WTC11 (cell line): ENCODE measurements at places on chromosomes 7 and 10.

DNA sequence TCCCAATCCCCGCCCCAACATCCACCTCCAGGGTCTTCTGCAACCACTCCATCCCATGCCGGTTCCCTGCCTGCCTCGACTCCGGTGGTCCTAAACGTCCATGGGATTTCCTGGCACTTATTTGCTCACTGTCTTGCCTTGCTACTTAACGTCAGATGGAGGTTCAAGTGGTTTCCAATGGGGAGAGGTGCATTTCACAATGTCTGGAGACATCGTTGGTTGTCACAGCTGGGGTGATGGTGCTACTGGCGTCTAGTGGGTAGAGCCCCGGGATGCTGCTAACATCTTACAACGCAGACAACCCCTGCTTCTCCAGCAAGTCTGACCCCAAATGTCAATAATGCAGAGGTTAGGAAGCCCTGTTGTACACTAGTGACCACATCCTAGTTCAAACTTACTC, 82.9 kb upstream of the ANLN start:
- DNase-seq = no peak

DNA sequence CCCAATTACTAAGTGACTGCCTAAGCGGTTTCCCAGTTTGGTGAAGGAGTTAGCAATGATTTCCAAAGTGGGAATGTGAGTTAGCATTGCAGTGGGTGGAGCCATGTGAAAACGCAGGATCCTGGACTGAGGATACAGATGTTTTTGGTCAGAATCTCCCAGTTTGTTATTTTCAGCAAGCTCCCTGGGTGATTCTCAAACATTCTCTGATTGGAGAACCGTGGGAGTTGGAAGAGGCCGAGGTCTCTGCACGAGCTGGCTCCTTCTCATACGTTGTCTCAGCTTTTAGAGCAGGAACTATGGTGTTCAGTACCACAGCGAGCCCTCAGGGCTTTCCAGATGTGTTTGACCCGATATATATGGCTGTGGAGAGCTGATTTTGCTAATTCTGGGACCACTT, 396.5 kb upstream of the NPVF start:
- DNase-seq = no peak

GRCh38 chr7:135815033-135815432, 66.4 kb upstream of the FAM180A start:
- no peak for DNase-seq

- no peak for DNase-seq
These were observed 68.6 kb downstream of the SRI start for GRCh38 chr7:88151119-88151790.

- no peak for DNase-seq
These were observed 29.0 kb upstream of the IL6 start for GRCh38 chr7:22697876-22698606.

- no peak for DNase-seq
These were observed 196.9 kb upstream of the RHOBTB1 start for GRCh38 chr10:61140765-61141392.

DNA sequence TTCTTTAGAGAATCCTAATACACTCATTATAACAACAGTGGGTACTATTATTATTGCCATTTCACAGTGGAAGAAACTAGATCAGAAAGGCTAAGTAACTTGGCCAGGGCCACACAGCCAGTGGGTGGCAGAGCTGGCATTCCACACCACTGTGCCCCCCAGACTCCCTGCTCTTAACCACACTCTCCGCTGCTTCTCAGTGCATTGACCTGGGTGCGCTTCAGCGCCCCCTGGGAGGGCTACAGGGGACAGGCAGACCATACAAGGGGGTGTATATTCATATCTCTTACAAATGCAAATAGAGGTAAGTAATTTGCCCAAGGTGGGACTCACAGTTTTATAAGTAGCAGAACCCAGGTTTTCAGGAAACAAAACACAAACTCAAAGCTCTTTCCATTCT, 77.0 kb upstream of the NMT2 start:
- peak; percentile 45 for DNase-seq

GRCh38 chr7:150874401-150875198, 22.3 kb downstream of the AOC1 start:
- no peak for DNase-seq

DNA sequence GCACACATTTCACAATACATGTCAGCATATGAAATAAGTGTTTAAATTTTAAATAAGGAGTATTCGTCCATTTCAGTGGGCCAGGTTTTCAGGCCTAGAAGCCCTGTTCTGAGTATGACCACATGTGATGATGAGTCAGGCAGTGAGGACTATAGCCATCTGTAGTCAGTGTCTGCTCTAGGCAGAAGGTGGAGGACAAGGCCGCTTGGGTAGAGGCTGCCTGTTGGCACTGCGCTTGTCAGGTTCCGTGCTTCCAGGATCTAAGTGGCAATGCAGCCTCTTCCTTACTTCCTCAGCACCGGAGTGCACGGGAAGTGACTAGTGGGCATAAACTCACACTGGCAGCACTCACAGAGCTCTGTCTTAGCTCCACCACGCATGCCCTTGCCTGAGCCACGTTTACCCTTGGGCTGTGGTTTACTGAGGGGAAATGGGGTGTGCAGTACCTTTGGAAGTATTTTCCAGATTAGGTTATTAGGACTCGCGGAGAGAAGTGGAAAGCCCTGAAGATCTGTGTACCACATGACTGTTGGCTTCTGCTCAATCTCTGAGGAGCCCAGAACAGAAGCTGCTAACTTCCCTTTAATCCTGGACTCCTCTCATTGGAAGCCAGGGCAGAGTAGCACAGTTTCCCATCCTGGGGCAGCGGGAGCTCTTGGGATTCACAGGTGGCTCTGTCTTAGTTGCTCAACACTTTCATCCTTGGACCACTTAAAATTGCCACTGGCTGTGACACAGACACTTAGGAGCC, 87.5 kb upstream of the GJD4 start:
- no peak for DNase-seq

- no peak for DNase-seq
These were observed 29.6 kb upstream of the DKK1 start for GRCh38 chr10:52284416-52285013.

DNA sequence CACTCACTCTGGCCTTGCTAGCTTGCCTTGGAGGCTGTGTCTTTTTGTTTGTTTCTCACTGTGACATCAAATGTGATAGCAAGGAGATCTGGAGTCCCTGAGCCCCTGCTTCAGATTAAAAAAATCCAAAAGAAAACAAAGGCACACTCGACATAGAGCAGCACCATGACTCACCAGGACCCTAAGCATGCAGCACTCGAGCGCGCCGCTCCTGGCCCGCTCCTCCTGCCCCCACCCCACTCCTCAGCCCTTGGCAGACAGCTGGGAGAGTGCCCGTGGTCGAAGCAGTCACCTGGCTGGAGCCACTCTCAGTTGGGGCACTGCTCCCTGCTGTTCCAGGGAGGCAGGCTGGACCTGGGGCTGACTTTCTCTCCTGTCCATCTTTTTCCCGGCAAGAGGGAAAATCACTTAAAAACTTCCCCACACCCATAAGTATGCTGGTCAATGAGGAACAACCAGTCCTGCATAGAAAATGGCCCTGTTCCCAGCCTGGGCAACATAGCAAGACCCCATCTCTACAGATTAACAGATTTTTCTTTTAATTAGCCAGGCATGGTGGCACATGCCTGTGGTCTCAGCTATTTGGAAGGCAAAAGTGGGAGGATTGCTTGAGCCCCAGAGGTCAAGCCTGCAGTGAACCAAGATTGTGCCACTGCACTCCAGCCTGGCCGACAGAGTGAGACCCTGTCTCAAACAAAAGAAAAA, 128.4 kb downstream of the PAXIP1 start:
- no peak for DNase-seq

DNA sequence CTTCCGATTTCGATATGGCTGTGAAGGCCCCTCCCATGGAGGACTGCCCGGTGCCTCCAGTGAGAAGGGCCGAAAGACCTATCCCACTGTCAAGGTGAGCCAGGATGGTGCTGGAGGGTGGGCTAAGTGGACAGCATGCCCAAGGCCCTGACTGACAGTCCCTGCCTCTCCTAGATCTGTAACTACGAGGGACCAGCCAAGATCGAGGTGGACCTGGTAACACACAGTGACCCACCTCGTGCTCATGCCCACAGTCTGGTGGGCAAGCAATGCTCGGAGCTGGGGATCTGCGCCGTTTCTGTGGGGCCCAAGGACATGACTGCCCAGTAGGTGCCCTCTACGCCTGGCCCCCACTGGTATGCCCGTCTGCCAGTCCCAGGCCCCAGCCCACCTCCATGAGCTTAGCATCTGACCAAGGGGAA, 1.2 kb downstream of the NFKB2 start:
- no peak for DNase-seq

DNA sequence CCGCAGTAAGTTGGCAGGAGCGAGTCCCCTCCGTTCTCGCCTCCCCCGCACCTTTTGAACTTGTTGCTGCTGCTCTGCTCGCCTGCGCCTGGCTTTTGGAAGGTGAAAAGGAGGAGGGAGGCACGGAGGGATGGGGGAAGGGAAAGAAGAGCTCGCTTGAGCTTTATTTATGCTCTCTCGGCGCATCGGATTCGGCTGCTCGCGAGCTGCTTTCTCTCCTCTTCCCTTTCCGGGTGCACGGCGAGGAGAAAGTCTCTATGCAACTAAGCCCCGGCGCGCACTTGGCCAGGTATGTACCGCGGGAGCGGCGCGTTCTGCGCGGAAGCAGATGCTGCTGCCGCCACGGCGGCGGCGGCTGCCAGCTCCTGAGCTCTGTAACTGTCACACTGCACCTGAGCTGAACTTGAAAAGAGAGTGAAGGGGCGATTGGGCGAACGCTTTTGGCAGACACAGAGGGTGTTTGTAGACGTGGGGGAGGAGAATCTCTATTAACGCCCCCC, 551 bp downstream of the KCND2 start:
- peak; percentile 72 for DNase-seq

GRCh38 chr7:33654676-33655075, 250.7 kb upstream of the BMPER start:
- no peak for DNase-seq

DNA sequence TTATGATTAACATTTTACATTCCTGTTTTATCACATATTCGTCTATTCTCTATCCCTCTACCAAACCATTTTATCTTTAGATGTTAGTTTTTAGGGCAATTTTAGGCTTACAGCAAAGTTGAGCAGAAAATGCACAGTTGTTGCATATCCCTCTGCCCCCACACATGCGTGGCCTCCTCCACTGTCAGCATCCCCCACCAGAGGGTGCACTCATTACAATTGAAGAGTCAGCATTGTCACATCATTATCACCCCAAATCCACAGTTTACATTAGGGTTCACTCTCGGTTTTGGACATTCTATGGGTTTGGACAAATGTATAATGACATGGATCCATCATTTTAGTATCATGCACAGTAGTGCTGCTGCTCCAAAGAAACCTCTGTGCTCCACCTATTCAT, 86.4 kb downstream of the WDR37 start:
- no peak for DNase-seq

- no peak for DNase-seq
These were observed 1.6 kb downstream of the PPP3CB start for GRCh38 chr10:73494213-73494612.

DNA sequence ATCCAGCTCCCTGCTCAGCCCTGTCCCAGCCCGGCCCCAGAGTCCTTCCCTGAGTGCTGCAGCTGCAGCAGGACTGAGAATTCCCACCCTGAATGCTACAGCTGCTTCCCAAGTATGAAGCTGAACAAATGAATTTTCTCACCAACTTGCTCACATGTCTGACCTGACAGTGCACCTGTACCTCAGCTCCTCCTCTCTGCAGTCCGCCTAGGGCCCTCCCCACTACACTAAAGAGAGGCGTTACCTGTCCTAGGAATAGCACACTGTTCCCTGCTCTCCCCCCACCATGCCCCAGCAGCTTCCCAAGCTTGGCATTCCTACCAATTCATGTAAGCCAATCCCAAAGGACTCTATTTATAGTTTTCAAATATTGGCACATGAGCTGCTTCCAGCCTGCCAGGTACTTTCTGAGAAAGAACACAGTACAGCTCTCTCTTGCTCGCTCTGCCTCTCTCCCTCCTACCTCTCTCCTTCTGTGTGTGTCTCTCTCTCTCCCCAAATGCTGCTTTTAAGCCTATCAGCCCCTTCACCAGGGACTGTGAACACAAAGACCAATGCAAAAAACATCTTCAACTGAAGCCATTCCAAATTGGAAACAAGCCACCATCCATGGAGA, 400.1 kb downstream of the TNS3 start:
- no peak for DNase-seq

DNA sequence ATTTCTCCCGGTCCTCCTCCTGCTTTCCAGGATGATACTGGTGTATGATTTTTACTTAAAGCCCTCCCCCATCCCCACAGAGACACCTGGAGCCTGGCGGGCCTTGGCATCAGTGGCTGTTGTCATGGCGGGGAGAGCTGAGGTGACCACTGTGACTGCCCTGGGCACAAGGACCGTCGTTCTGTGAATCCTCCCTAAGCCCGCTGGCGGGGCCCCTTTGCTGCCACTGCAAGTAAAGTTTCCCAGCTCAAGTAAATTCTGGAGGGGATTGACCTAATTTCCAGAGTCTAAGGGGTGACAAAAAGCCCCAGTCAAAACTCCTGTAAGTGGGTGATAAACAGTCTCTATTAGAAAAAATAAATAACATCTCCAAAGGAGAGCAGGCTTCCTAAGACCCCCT, 393.2 kb upstream of the PODXL start:
- no peak for DNase-seq

DNA sequence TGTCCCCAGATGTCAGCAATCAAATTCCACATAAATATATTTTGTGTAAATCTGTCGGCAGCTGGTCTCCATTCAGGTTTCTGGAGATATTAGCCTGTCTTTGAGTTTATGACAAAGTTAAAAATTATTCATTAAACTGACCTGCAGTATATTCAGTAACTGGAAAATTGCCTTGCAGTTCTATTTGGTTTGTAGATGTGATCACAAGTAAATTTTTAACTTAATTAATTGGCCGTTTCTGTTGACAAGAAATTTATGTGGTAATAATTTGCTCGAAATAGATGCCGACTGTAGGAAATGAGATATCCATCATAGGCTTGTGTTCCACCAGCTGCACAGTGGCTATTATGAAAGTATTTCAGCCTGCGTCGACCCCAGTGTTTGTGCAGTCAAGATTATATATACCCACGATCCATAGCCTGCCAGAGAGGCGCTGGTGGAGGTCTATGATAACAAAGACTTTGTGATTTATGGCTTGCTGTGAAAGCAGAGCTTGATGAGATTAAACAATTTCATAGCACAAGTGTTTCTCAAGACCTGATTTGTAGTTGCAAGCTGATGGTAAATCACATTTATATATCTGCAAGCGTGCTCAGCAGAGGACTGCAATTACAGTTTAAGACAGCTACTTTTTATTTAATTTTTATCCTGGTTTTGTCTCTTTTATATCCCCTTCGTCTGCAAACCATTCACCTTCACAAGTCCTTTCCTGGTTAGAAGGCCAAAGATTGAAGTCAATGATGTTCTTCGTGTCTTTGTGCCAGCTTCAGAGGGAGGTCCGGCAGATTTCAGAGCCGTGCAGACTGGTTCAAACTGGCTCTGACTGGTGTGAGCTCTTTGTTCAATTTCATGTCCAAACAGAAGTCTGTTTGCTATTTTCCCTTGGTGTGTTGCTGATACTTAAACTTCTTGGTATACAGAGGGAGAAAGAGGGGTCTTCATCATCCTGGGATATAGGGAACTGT, 850.9 kb downstream of the LRMDA start:
- DNase-seq = no peak

DNA sequence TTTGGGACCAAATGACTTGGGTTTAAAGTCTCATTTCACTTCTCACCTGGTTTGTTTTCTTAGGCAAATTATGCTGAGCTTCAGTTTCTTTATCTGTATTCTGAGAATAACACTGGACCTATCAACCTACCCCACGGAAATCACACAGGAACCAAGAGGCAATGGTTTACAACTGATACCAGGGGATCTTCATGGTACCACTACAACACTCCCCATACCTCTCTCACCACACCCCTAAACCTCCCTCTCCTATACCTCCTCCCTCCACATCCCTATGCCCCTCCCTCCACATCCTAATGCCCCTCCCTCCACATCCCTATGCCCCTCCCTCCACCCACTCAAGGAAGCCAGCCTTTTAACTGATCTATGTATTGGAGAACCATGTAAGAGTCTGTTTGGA, 9.9 kb downstream of the FAM204A start:
- no peak for DNase-seq
